ENCODE measurements at places on chromosomes 5 and 9. TPM values are rescaled to one million over a fixed set of nuclear protein-coding genes. Genes with fewer than 3 reads are reported as not detected.

- no peak for DNase-seq
- no peaks in the 10 kb centered on the region for H3K27me3 ChIP-seq
- no peak overlapping the region for H3K4me3 ChIP-seq
These were observed 390.6 kb upstream of the C9orf72 start for GRCh38 chr9:27963836-27964235.

- no peak overlapping the region for H3K4me3 ChIP-seq
- no peak overlapping the region for H3K27ac ChIP-seq
- H3K27me3 ChIP-seq = no peaks in the 10 kb centered on the region
- no peak for DNase-seq
- H3K4me1 ChIP-seq = no peaks in the 10 kb centered on the region
These were observed 280.0 kb downstream of the DENND1A start for GRCh38 chr9:123649909-123650308.

Gene SLCO6A1
- polyA plus RNA-seq = not detected

DNA sequence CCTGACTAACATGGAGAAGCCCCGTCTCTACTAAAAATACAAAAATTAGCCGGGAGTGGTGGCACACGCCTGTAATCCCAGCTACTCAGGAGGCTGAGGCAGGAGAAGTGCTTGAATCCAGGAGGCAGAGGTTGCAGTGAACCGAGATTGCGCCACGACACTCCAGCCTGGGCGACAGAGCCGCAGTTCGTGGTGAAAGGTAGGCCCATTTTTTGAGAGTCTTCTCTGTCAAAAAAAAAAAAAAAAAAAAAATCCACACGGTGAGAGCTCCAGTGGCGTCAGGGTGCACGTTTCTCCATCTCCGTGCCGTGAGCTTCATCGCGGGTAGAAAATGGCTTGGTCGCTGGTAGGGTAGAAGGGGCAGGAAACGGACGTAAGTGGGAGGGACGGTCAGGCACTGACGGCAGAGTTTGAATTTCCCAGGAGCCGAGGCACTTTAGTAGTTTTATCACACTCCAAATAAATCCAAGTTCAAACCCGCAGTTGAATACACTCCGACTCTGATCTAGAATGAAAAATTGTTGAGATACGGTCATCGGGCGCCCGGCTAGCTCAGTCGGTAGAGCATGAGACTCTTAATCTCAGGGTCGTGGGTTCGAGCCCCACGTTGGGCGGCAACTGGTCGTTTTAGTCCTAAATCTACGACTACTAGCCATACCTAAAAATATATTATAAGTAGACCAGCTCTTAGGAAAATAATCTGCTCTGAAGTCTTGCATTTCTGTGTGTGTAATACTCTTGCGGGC, 2.4 kb upstream of the TRIM7 start:
- peaks cover 29% of the 10 kb centered on the region for H3K27me3 ChIP-seq
- peak overlapping the region; percentile 49 for H3K4me3 ChIP-seq
- H3K36me3 ChIP-seq = no peaks in the 10 kb centered on the region
- H3K4me1 ChIP-seq = peaks cover 38% of the 10 kb centered on the region
- peak overlapping the region; percentile 69 for H3K27ac ChIP-seq

- no peaks in the 10 kb centered on the region for H3K36me3 ChIP-seq
- H3K4me1 ChIP-seq = no peaks in the 10 kb centered on the region
- no peaks in the 10 kb centered on the region for H3K27me3 ChIP-seq
- no peak overlapping the region for H3K4me3 ChIP-seq
- no peak for DNase-seq
These were observed 16.1 kb upstream of the LNPEP start for GRCh38 chr5:96919754-96920197.

- H3K27ac ChIP-seq = no peak overlapping the region
- H3K27me3 ChIP-seq = no peaks in the 10 kb centered on the region
- H3K4me1 ChIP-seq = peaks cover 25% of the 10 kb centered on the region
- no peak for DNase-seq
These were observed 59.1 kb upstream of the TBC1D2 start for GRCh38 chr9:98314381-98315066.

DNA sequence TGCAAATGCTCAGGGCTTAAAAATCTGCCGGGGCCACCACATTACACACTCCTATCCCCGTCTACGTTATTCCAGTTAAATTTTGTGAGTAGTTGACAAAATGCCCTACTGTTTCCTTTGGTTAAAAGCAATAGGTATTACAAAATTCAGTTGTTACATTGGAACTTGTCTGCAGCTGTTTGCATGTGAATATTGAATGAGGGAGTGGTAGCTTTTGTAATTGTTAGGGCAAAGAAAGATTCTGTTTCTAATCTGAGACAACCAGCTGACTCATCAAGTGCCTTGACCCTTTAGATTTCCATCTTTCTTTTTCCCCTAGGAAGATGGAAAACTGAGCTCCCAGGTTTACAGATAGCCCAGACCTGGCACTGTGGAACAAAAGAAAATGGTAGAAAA, 30.2 kb downstream of the MAML1 start:
- no peak overlapping the region for H3K4me3 ChIP-seq
- H3K4me1 ChIP-seq = peaks cover 8% of the 10 kb centered on the region
- DNase-seq = no peak
- H3K27me3 ChIP-seq = no peaks in the 10 kb centered on the region

Gene PCDH12
- 8.2 TPM for polyA plus RNA-seq

- H3K4me1 ChIP-seq = no peaks in the 10 kb centered on the region
- H3K27me3 ChIP-seq = no peaks in the 10 kb centered on the region
- H3K36me3 ChIP-seq = no peaks in the 10 kb centered on the region
- H3K27ac ChIP-seq = no peak overlapping the region
These were observed 698.8 kb upstream of the C9orf72 start for GRCh38 chr9:28272127-28272526.

GRCh38 chr9:122808141-122808540, 8.2 kb downstream of the OR1K1 start:
- DNase-seq = no peak
- H3K36me3 ChIP-seq = no peaks in the 10 kb centered on the region
- H3K4me1 ChIP-seq = peaks cover 4% of the 10 kb centered on the region
- no peaks in the 10 kb centered on the region for H3K27me3 ChIP-seq
- H3K4me3 ChIP-seq = no peak overlapping the region
- no peak overlapping the region for H3K27ac ChIP-seq

DNA sequence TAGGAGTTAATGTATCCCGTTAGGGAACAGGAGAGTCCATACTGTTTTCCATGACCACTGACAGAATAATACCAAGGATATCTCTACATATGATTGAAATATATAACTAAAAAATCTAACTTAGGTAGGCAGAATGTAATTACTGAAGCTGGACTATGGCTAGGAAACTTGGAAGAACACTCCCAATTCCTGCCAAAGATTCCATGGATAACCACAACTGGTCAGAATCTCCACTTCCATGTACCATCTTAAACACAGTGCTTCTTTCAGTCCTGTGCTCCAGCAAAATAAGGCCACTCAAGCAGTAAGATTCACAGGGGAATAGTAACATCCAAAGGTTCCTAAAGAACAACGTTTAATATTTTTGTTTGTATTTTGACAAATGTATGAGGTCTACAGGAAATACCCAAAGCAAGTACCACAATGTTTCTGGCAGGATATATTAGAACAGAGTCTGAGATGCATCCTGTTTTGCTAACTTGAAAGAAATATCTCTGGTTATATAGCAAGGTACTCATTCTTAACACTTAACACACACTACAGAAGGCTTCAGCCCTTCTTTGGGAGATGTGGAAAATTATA, 295.0 kb downstream of the ADAMTS6 start:
- H3K4me3 ChIP-seq = no peak overlapping the region
- DNase-seq = no peak
- H3K27me3 ChIP-seq = no peaks in the 10 kb centered on the region
- H3K36me3 ChIP-seq = no peaks in the 10 kb centered on the region
- H3K4me1 ChIP-seq = no peaks in the 10 kb centered on the region
- H3K27ac ChIP-seq = no peak overlapping the region

GRCh38 chr9:571066-571465, 270.4 kb upstream of the DMRT1 start:
- H3K4me3 ChIP-seq = no peak overlapping the region
- peaks cover 13% of the 10 kb centered on the region for H3K4me1 ChIP-seq
- no peak for DNase-seq
- no peak overlapping the region for H3K27ac ChIP-seq
- no peaks in the 10 kb centered on the region for H3K36me3 ChIP-seq

Gene SMIM32
- polyA plus RNA-seq = 8.1 TPM

Gene PCDHB14
- polyA plus RNA-seq = 17.4 TPM

Gene HTR4
- 1.6 TPM for polyA plus RNA-seq

Gene OR1Q1
- polyA plus RNA-seq = not detected

DNA sequence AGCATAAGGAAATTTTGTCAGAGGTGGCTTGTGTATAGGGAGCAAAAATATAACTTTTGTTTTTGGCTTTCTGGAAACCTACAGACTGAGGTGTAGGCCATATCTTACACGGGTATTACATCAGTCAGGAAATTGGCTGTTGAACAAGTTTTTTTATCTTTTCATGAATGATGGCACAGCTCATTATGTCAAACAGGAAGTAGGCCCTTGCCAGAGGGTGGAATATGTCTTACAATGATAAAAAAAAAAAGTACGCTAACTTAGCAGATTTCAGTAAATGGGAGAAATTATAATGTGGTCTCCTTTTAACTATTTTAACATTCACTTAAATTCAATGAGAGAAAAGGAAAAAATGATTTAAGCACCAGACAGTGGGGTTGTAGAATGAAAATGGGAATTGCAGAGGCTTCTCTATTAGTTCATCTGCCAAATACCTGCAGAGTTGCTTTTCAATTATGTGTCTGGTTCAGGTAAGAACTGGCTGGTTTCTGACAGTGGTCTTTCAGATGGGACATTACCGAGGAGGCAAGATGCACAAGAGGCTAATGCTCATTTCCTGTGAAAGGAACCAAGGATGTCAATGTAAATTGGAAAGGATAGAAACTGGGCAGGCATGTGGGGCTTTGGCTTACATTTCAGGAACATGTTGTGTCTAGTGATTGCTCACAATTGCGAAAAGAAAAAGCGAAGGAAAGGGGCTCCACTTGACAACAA, 169.9 kb downstream of the NNT start:
- H3K27me3 ChIP-seq = no peaks in the 10 kb centered on the region
- DNase-seq = no peak
- no peaks in the 10 kb centered on the region for H3K36me3 ChIP-seq
- H3K27ac ChIP-seq = no peak overlapping the region

DNA sequence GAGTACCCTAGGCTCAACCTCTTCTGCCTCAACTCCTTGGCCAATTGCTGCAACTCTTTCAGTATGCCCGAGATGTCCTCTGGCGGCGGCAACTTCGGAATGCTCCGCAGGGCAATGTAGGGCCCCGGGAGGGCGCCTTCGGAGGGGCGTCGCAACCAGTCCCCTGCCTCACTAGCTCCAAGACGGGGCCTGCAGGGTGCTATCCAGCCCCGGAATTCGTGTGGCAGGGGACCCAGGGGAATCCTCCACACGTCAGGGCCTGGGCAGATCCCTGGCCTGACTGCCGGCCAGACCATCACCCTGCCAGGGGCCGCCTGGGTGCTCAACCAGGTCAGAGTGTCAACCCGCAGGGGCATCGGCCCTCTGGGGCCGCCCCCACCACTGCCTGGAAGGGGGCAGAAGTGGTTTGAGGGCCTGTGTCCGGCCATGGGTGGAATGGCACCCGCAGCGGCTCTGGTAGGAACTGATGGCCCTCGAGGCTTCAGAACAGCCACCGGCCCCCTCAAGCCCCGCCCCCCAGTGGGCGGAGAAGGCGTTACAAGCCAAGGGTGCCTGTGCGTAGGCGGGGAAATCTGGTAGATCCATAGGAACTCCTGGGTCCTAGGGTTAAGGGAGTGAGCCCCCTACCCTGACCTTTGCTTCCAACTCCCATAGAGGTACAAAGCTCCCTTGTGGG, at the start of gene POU5F2:
POU5F2 (minus strand) TSS at position 465 of the 676 bp plus-strand sequence; CDS start at position 428, 37 bp downstream.
- no peaks in the 10 kb centered on the region for H3K27me3 ChIP-seq
- DNase-seq = no peak
- no peak within 1 kb of the TSS for H3K4me3 ChIP-seq
- H3K4me1 ChIP-seq = no peaks in the 10 kb centered on the region

DNA sequence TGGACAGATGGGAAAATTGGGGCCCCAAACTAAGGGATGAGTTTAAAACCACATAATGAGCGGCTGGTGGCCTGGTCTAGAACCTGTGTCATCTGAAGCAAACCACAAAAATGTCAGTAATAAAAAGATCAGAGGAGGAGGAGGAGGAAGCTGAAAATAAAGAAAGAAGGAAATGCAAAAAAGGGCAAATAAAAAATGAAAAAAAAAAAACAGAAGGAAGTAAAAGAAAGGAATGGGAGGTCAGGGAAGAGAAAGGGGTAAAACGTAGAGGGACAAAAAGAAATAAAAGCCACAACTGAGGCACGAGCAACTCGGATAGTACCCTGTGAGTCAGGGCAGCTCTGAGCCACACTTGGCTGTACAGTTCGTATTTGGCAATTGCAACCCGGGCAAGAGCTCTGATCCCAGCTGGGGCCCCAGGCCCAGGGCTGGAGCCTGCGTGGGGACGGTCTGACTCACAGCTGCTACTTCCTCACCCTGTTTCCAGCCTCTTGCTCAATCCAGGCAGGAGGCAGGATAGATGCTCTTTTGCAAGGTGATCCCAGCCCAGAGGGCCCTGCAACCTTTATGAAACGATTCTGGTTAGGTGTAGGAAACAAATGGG, 137.9 kb upstream of the TRIM32 start:
- H3K27me3 ChIP-seq = no peaks in the 10 kb centered on the region
- peaks cover 4% of the 10 kb centered on the region for H3K4me1 ChIP-seq
- H3K27ac ChIP-seq = no peak overlapping the region
- no peak for DNase-seq

Measured in spinal cord (tissue), 10 donors.